ENCODE measurements at places on chromosomes 5 and 9.

- DNase-seq = no peak
Observed at GRCh38 chr5:89904442-89904841, 505.1 kb downstream of the CETN3 start.

DNA sequence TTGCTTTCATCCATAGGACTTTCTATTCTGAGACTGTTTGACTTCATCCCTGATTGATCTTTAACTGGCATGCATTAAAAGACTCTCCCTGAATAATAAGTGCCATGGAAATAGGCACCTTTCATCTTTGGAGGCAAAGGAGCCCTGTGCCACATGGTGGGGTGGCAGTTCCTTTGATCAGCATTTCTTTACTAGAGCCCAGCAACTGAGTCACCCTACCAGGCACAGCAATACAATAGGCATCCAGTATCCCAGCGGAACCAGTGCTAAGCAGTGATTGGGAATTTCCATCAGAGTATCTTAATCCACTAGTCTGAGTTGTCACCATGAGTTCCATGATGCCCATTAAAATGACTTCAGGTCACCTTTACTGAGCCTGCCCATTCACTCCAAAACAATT is 476.1 kb upstream of the MPDZ start:
- no peak for DNase-seq

DNA sequence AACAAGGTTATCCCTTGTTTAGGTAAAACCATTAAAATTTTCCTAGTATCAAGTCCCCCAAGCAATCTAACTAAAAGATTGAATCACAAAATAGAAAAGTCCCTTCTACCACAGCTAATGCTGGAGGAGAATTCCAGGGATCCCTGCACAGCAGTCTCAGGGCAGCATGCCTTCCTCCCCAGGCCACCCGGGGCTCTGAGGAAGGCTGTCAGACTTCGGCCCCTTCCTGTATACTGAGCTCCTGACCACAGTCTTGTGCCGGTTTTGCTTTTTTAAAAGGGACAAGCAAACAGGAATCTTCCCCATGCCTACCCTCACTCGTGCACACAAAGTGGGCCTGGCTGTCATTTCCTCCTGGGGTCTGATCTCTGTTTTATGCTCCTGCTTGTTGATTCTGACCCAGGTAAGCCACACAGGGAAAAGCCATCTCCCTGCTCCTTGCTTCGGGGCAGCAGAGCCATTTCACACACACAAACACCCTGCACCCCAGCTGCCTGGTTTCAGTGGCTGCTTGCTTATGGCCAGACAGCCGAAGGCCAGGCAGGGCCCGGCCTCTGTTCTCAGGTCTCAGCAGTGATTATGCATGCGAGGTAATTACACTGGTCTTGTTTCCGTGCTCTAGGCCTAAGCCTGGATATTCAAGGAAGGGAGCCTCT is 211.9 kb downstream of the NXNL2 start:
- no peak for DNase-seq

- DNase-seq = no peak
Observed at GRCh38 chr5:41445937-41446563, 64.4 kb downstream of the PLCXD3 start.

GRCh38 chr9:76897804-76898525 is 7.9 kb downstream of the PRUNE2 start:
- DNase-seq = no peak

DNA sequence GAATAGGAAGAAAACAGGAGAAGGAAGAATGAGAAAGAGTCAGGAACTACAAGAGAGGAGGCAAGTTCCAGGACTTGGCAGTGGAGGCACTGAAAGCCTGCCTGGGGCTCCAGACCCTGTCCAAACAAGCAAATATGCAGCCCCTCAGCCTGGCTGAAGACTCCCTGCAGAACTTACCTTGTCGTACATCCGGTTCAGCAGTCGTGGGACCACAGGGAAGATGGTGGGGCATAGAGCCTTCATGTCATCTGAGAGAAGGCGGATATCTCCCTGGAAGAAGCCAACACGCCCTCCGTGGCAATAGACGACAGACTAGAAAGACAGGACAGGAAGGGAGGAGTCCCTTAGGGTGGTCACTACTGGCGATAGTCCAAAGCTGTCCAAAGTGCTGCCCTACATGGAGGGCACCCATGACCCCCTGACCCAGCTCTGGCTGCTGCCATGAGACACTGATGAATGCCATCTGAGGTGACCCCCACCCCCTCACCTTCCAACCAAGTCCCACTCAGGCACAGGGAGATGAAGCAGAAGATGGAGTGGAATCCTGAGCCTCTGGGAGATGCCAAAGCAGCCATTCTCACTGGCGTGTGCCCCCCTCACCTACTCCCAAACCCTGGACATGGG is 27.7 kb upstream of the MEIKIN start:
- DNase-seq = no peak

GRCh38 chr5:139698490-139699146 is 50.5 kb downstream of the CXXC5 start:
- peak; percentile 18 for DNase-seq

DNA sequence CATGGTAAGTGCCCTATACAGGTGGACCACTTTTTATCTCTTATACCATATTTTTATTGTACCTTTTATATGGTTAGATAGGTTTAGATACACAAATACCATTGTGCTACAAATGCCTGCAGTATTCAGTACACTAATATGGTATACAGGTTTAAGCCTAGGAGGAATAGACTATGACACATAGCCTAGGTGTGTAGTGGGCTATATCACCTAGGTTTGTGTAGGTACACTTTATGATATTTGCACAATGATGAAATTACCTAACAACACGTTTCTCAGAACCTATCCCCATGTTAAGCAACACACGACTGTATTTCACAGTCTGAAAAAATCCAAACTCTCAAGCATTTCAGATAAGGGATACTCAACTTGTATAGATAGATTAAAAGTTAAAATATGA is 9.6 kb upstream of the PHF24 start:
- DNase-seq = no peak

DNA sequence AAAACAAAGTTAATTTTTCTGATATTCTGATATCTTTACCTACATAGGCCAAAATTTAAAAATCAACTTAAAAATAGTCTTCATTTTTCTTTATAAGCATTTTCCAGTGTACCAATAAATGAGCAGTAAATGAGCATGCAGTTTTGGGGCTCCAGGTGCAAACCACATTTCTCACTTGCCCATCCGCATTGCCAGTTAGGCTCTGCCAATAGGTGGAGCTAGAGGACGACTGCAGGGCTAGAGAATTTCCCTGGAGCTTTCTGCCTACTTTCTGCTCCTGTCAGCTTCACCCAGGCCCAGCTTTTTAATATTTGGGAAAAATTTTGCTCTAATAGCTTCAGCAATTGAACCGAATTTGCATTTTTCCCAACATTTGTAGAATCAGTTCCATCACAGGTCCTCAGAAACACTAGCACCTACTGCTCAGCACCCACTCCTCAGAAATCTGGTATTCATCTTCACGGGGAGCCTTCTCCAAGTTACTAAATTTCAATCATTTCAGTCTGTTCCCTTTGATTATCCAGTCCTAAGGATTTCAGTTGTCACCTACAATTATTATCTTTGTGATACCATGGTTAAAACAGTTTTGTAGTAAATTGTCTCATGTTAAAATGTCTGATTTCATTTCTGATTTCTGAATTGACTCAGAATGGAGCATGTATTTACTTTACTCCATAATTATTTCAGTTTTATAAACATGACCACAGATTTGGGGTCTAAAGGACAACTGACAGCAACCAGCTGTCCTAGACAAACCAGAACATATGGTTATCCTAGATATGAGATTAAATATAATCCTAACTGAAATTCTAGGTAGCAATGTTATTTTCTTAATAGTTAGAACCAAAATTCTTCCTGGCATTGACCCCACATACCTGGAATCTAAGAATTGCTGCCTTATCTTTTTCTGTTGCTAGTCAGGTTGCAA is 104.6 kb upstream of the FAM174A start:
- DNase-seq = no peak

DNA sequence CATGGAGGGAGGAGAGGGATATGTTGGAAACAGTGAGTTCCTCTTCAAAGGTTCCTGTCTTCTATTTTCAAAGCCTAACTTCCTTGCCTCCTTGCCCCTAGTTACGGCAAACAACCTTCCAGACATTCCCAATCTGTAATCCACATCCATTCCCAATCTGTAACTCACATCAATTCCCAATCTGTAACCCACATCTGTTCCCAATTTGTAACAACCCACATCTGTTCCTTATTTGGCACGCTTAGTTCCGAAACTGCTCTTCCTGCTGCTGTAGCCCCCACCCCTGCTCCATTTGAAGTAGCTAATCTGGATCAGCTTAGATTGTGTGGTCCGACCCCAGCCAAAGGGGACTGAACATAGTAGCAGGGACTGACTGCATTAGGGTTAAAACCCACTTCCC is 23.9 kb upstream of the IDNK start:
- no peak for DNase-seq

DNA sequence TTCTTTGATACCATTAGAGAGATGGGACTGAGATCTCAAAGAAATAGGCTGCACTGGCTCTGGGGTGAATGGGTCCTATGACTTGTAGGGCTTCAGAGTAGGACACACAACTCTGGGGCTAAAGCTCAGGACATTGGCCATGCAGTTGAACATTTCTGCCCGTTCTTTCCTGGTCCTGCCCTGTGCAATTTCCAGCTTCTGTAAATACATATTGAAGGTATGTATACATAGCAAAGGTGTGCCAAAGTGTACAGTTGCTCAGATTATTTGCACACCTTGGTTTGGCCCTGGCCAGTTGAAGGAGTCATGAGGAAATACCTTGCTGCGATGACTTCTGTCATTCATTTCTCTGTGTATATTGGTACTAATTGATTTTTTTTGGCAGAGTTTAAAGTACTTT is 52.8 kb upstream of the TAF11L2 start:
- no peak for DNase-seq

DNA sequence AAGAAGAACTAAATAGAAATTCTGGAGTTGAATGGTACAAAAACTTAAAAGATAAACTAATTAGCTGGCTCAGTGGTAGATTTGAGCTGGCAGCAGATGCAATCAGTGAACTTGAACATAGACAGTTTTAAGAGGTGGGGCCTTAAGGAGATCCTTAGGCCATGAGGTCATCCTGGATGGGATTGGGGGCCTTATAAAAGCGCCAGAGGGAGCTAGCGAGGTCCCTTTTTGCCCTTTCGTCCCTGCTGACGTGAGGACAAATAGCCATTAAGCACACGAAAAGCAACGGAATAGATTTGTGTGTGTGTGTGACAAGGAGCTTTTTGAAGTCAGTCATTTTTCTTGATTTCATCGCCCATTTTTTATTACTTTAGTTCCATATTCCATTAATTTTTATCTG is 83.3 kb downstream of the ZNF354C start:
- no peak for DNase-seq

DNA sequence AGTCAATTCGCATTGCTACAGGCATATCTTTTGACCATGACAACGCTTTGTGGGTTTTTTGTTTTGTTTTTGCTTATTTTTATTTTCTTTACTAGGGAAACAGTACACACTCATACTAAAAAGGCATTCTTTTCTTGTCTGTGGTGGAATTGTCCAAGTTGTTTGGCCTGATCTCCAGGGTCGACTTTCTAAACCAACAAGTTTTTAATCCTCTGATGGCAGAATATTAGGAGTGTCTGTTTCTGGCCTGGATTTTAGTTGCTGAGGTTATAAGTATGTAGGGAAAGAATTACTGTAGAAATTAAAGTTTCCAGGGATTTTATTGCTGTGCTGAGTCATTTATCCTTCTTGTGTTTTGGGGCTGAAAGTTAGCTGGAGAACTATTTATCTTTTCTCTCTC is 218.5 kb downstream of the TAF11L14 start:
- no peak for DNase-seq

- no peak for DNase-seq
Observed at GRCh38 chr5:143828710-143829109, 16.7 kb downstream of the HMHB1 start.

DNA sequence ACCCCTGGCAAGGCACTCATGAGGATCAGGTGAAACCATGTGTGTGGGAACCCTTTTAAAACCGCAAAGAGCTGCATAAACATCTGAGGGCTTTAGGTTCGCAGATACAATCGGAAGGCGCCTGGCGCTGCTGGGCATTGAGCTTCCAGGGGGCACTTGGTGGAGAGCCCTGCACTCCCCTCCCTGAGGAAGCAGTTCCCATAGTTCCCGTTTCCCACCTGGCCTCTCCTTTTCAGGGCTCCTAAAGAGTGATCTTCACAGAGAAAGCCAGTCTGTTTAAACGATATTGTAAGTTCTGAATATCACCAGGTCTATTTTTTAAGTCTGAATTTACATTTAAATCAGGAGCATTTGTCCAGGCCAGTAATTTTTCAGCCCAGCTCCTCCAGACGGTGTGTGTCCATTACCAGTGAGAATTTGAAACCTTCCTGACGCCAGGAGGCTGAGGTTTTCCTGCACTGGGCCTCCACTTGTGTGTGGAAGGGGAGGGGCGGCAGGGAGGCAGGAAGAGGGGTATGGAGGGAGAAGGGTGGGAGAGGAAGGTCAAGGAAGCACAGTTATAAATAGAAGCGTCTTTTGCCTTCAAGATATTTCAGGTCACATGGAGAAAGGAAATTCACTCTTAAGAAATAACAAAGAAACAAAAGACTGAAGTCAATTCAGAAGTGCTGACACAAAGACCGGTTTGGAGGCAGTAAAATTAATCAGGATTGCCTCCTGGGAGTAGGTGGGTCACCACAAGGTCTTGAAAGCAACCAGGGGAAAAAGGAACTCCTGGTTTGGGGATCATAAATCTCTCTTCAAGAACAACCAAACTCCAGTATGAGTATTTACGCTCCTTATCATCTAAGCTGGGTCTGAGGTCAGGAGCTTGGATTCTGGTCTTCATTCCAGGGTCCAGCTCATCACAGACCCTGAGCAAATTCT is 14.3 kb upstream of the MGAT1 start:
- DNase-seq = peak; percentile 47

DNA sequence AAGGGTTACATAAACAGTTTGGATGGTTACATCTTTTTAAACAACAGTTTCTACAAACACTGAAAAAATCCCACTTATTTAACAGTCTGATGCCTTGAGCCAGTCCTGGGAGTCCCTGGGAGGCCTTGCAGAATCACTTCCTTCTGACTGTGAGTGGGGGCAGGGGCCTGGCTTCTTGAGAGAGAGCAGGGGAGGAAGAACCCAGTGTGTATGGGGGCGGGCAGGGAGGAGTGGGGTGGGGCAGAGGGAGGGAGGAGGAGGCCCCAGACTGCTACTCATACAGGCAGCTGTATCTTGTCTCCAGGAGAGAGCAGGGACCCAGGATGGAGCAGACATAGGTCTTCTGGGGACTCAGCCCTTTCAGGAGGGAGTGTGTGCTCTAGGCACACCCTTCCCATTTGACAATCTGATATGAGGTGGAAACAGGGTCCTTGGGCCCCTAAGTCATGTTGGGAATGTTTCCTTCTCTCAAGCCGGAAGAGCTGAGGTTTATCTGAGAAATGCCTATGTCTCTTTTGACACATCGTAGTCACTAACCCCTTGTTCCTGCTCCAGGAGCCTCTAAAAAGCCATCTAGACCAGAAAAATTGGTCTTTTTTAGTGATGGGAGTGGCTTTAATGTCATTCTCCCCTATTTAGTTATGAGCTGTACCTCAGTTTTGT is 52.8 kb downstream of the IRF1 start:
- DNase-seq = no peak

DNA sequence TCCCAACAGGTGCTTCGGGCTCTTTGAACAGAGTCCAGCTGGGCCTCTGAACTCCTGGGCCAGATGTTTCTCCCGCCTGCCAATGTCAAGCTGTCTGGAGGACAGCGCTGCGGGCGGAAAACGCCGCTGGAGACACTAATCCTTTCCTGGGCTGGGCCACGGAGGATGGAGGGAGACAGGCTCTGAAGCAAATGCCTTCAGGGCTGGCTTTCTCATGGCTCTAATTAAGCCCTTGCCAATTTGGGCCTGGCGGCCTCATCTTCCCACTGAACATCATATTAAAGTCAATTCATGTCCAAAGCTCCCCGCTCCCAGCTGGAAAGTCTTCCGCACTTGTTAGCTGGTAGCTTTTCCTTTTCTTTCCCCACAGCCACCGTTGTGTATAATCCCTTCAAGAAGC is 72.7 kb downstream of the NTNG2 start:
- no peak for DNase-seq
